SJCRH30 (cell line): ENCODE measurements at places on chromosomes 4 and X. TPM values are rescaled to one million over a fixed set of nuclear protein-coding genes. Genes with fewer than 3 reads are reported as not detected.

Gene HNRNPH2
- 82.4 and 83.3 TPM in 2 replicates for total RNA-seq

Gene UGT2B17
- total RNA-seq: not detected in 2 replicates

DNA sequence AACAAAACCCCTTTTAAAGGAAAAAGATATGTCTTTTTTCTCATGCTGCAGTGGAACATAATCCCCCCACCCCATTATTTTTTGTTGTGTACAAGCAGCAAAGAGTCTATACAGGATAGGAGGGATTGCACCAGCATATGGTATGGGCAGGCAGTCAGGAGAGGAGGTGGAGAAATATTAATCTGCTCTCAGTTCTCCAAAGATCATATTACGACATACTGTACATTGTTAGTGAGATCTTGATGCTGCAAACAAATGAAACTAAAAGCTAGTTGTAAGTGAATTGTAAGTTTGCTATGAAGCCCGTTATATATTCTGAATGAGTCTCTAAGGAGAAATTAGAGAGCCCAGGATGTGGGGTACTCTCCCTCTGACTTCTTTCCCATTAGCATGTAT is 75.3 kb downstream of the RAPGEF2 start:
- H3K4me3 ChIP-seq: no peak overlapping the region
- no peaks in the 10 kb centered on the region for H3K27me3 ChIP-seq
- DNase-seq: no peak

GRCh38 chrX:27767387-27767786 is 40.4 kb upstream of the MAGEB10 start:
- no peaks in the 10 kb centered on the region for H3K27me3 ChIP-seq
- no peaks in the 10 kb centered on the region for H3K4me1 ChIP-seq
- H3K36me3 ChIP-seq: no peaks in the 10 kb centered on the region
- H3K27ac ChIP-seq: no peak overlapping the region
- DNase-seq: no peak

- H3K4me3 ChIP-seq: no peak overlapping the region
- H3K27ac ChIP-seq: peak overlapping the region; percentile 39
- no peaks in the 10 kb centered on the region for H3K36me3 ChIP-seq
- H3K27me3 ChIP-seq: no peaks in the 10 kb centered on the region
These were observed 1547.4 kb upstream of the TENM3 start for GRCh38 chr4:180695851-180696250.

GRCh38 chr4:169233691-169234090 is 37.1 kb downstream of the SH3RF1 start:
- H3K36me3 ChIP-seq: no peaks in the 10 kb centered on the region
- H3K27me3 ChIP-seq: no peaks in the 10 kb centered on the region
- H3K4me1 ChIP-seq: no peaks in the 10 kb centered on the region

- H3K27me3 ChIP-seq: no peaks in the 10 kb centered on the region
- H3K27ac ChIP-seq: no peak overlapping the region
- H3K4me3 ChIP-seq: no peak overlapping the region
- H3K36me3 ChIP-seq: no peaks in the 10 kb centered on the region
- DNase-seq: no peak
These were observed 37.7 kb downstream of the ARHGEF9 start for GRCh38 chrX:63747331-63747730.

DNA sequence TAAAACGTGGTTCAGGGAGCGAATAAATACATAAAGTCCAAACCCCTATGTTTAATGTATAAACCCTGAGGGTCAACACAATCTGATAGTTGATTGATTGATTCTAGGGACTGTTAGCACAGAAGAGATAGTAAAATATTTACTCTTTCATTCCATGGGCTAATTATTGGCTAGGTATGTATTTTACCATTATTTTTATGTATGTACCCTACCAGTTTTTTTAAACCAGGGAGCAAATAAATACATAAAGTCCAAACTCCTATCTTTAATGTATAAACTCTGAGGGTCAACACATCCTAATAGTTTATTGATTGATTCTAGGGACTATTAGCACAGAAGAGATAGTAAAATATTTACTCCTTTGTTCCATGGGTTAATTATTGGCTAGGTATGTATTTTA is 40.0 kb downstream of the ZFX start:
- no peak for DNase-seq
- no peak overlapping the region for H3K4me3 ChIP-seq
- no peaks in the 10 kb centered on the region for H3K4me1 ChIP-seq
- H3K27me3 ChIP-seq: no peaks in the 10 kb centered on the region
- peaks cover 7% of the 10 kb centered on the region; the same call in 1 of the 2 replicates for H3K36me3 ChIP-seq

- peaks cover 9% of the 10 kb centered on the region; the same call in 1 of the 2 replicates for H3K4me1 ChIP-seq
- H3K4me3 ChIP-seq: no peak overlapping the region
- no peak for DNase-seq
- no peaks in the 10 kb centered on the region for H3K27me3 ChIP-seq
- H3K27ac ChIP-seq: peak overlapping the region; percentile 81; the same call in 1 of the 2 replicates
- H3K36me3 ChIP-seq: no peaks in the 10 kb centered on the region
These were observed 4.1 kb downstream of the ZNF827 start for GRCh38 chr4:145934434-145935047.
